ENCODE measurements at places on chromosomes 1 and 21. TPM values are rescaled to one million over a fixed set of nuclear protein-coding genes. Genes with fewer than 3 reads are reported as not detected.
A peak's percentile ranks its signal among the peaks of the same experiment; 100 is the strongest.

Gene SPRR2A
- total RNA-seq = not detected

DNA sequence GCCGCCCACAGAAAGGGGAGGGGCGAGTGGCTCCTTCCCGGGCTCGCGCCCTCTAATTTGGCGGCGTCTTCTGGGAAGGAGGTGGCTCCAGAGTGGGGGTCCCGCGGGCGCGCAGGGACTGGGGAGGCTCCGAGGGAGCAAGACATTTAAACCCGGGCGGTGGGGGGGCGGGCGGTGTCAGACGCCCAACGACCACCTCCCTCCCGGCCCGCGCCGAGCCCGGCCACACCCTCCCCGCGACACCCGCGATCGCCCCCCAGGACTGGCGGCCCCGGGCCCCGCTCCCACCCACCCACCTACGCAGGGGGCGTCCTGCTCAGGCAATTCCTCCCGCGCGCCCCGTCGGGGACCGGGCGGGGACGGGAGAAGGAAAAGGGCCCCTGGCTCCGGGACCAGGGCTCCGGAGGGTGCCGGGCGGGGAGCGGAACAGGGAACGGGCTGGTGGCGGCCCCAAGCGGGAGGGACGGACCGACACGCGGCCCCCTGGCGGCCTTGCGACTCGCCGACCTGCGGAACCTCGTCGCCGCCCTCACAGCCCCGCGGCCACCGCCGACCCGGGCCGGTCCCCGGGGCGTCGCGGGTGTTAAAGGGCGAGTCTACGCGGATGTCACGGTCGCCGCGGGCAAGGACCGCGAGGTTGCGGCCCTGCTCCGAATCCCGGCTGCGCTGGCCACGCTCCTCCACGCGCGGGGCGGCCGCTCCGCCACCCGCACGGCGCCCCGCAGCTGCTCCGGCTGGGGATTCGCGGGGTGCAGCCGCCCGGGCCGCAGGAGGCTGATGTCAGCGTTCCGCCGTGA, 94.0 kb upstream of the FMN2 start:
- DNase-seq = no peak

DNA sequence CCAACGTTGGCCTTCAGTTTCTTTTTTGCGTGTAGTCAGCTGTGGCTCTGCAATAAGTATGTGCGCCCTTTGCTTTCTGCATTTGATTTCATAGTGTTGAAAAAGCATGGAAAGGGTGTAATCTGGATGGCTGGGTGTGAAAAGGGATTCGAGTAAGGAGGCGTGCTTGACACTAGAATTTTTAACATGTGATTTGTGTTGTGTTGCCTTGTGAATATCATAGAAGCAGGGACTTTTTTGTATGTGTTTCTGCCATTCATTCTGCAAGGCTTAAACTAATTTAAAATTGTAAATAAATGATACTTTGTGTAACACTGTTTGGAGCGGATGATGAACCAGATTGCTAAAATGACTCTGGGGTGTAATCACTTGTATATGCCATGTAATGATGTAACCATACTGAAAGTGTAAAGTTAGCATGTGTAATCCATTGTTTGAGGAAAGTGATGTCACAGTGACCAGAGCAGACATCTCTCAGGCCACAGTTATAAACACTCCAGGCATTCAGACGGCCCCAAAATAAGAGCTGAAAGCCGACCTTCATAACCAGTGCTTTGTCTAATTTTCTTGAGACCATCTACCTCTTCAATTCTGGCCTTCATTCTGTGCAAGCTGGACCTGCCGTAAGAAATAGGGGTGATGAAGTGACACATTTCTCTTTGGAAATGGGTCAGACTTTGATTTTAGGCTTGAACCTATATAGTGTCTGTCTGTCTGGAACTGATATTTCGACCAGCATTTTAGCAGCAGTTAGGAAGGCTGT, 618 bp downstream of the SH3BGR start:
- DNase-seq = peak; percentile 32

DNA sequence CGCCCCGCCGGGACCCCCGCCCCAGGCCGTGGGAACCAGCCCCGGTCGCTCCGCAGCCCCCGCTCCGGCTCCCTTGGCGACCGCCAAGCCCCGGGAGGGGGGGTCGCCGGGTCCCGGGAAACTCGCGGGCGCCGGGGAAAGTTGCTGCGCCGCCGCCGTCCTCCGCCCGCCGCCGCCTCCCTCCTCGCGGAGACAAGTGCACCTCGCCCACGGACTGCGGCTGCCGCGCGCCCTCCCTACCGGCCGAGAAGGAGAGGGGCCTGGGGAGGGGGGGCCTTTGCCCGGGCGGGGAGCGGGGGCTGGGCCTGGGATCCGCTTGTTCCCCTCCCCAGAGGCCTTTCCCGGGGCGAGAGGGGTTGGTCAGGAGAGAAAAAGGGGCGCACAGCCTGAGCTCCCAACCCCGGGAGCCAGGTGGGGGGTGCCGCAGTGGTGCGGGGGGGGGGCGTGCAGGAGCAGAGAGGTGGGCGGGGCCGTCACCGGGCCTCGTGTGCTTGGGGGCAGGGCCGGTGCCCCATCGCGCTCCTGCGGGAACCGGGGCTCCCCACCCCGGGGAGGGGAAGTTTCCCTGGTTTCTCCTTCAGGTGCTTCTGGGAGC, 592 bp downstream of the AGRN start:
- peak; percentile 46 for DNase-seq
